Lung (tissue), 17 donors: ENCODE measurements at places on chromosomes 7 and 10.

GRCh38 chr10:93589648-93590562, 11.1 kb downstream of the RBP4 start:
- DNase-seq, result no peak

DNA sequence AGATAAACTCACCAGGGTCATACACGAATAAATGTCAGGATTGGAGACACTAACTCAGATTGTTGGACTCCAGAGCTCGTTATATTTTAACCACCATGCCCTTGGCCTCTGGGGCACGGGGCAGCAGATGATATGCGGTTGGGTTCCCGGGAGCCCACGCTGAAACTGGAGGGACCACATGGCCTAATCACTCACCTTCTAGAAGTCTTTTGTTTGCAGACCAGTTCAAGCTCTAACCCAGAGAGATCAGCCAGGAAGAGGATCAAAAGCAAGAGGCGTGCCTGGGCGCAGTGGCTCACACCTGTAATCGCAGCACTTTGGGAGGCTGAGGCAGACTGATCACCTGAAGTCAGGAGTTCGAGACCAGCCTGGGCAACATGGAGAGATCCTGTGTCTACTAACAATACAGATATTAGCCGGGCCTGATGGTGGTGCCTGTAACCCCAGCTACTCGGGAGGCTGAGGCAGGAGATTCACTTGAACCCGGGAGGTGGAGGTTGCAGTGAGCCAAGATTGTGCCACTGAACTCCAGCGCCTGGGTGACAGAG, 42.6 kb upstream of the ECHDC3 start:
- no peak for DNase-seq

- peak; percentile 62 for DNase-seq
These were observed 78.8 kb downstream of the FAM13C start for GRCh38 chr10:59283456-59284091.

DNA sequence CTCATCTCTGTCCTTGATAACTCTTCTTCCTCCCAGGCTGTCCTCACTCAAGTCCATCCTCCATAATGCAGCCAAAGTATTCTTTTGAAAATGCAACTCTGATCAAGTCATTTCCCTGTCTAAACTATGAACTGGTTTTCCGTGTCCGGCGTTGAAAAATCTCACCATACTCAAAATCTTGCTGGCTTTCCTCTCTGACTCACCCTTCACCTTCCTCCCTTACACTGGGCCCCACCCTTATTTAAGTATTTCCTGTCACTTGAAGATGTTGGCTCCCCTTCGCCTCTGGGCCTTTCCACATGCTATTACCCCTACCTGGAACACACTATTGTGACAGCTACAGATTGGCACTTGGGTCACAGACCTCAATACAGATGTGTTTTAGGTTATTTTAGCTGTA, 515.6 kb downstream of the INHBA start:
- DNase-seq, result no peak

DNA sequence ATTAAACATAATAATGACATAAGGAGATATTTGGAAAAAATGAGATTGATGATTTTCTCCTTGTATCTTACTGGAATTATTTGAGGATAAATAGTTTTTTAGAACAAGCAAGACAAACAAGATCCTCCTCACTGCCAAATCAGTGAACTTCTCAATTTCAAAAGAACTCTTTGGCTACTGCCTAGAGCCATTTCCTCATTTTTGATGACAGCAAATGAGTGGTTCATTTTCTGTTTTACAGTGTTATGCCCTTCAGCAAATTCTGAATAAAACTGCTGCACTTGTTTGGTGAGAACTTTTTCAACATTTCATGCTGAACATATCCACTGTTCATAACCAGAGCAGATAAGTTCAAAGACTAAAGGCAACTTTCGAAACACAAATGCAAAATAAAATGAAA, 42.5 kb upstream of the AHR start:
- no peak for DNase-seq

GRCh38 chr10:121741248-121741792, 143.1 kb upstream of the FGFR2 start:
- DNase-seq, result no peak

- no peak for DNase-seq
These were observed 24.4 kb downstream of the GSDME start for GRCh38 chr7:24732646-24733413.

GRCh38 chr10:70528741-70529362, 50.3 kb downstream of the PALD1 start:
- peak; percentile 67 for DNase-seq
